ENCODE measurements at places on chromosomes 2 and 18.
A peak's percentile ranks its signal among the peaks of the same experiment; 100 is the strongest.

DNA sequence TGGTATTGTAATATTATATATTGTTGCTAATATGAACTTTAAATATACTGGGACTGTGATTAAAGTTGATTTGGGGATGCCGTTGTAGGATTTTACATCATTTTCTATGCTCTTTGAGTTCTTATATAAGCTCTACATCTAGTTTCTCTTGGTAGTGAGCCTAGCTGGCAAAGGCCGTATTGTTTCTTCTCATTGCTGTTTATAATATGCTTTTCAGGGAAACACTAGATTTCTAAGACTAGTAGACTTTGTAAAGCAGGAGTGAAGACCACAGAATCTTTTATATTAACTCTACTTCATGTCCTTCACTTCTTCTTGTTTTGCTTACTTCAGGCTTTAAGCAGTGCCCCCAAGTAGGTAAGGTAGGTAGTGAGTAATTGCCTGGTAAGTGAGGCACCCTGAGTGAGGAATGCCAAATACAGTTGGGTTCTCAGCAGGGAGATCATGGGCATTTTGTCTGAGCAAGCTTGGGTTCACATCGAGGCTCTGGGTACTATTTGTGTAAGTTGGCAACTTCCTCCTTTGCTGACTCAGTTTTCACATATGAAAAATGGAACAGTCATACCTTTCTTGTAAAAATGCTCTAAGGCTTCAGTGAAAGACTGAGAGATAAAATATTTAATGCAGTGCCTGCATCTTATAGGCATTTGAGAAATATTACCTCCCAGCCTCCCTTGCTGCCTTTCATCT, 96.4 kb downstream of the RNF144A start:
- peak; percentile 20 for DNase-seq

GRCh38 chr2:24878341-24878740, 41.7 kb downstream of the ADCY3 start:
- DNase-seq: no peak

GRCh38 chr2:29834624-29835023, 86.8 kb downstream of the ALK start:
- no peak for DNase-seq

DNA sequence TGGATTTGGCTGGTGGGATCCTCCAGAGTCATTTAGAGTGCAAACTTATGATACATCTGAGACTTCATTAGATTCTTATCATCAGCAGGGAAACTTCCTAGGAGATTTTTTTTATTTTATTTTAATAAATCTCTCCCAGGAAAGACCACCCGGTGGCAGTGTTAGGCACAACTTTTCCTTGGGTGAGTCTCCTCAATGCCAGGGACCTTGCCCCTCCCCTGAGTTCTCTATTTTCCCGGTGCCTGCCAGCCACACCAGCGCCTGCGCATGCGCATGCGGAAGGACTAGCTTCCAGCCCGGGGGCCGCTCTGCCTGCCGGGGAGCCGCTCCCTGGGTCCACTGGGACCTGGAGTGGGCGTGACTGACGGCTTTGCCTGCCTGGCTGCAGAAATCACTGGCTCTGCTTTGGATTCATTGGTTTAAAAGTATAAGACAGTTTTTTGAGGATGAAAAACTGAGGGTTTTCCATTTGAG, 86.6 kb downstream of the TMEM182 start:
- DNase-seq: peak; percentile 36

DNA sequence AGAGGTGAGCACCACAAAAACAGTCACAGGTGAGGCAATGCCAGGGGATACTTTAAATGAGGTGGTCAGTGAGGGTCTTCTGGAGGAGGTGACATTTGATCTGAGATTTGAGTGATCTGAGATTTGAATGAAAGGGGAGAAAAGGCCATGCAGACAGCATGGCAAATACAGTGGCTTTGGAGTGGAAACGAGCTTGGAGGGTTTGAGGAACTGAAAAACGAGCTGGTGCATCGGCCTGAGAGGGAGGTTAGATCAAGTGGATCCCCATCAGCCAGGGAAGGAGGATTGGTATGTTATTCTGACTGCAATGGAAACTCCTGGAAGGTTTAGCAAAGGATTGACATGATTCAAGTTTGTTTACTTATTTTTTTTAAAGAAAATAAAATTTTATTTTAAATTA, 245.1 kb downstream of the KCNS3 start:
- no peak for DNase-seq

DNA sequence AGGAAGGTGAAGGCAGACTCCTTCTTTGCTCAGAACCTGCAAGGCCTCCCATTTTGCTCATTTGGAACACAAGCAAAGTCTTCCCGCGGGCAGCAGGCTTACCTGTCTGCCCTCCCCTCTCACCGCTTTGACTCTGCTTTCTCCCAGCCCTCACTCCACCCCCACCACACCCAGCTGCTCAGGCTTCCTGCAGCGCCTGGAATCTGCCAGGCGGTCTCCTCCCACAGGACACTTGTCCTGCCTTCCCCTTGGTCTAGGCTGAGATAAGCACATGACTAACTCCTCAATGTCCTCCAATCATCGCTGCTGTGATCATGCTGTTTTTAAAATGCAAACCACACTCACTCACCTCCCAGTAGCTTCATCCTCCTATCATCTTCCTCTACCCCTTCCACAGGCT, 430.0 kb downstream of the ZNF516 start:
- DNase-seq: no peak

GRCh38 chr2:114294741-114295140, 147.7 kb upstream of the DPP10 start:
- DNase-seq: no peak

- peak; percentile 86 for DNase-seq
These were observed 19.2 kb downstream of the MOGAT1 start for GRCh38 chr2:222690564-222691200.

DNA sequence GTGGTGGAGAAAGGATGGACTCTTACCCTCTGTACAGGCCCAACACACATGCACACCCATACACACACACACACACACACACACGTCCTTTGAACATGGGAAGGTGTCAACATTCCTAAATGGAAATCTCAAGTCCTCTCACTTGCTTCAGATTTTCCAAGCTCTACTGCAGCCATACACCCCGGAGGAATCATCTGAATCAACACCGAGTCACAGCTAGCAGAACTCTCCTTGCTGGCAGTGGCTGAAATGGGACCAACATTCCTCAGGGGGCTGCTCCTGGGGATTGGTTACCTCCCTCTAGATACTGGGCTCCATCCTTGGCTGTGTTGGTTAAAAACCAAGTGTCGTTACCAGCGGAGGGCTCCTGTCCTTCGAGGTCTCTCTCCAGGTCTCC, 112.7 kb downstream of the BCL11A start:
- no peak for DNase-seq

GRCh38 chr2:37671009-37671815, at the start of gene CDC42EP3:
Gene CDC42EP3 (minus strand): TSS chr2:37671642. CDS start chr2:37646587, 25,055 bp downstream.
- DNase-seq: peak; percentile 36

- no peak for DNase-seq
These were observed 361 bp upstream of the HAT1 start for GRCh38 chr2:171921970-171922229.

GRCh38 chr2:20352230-20352578, 1.6 kb upstream of the PUM2 start:
- no peak for DNase-seq

DNA sequence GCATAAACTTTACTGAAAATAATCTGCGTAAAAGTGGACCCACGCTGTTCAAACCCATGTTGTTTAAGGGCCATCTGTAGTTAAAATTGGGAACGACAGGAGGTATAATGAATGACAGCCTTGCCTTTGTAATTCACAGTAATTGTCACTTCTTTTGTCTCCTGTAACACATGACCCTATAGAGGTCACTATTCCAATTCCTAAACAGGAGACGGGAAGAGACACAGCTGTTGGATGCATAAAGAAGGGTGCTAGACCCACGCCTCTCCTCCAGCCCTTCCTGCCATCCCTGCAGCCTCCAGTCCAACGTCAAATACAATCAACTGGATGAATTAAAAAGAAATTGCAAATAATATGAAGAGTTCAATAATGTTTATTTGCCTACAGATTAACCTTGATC, 63.1 kb upstream of the NFATC1 start:
- DNase-seq: no peak

DNA sequence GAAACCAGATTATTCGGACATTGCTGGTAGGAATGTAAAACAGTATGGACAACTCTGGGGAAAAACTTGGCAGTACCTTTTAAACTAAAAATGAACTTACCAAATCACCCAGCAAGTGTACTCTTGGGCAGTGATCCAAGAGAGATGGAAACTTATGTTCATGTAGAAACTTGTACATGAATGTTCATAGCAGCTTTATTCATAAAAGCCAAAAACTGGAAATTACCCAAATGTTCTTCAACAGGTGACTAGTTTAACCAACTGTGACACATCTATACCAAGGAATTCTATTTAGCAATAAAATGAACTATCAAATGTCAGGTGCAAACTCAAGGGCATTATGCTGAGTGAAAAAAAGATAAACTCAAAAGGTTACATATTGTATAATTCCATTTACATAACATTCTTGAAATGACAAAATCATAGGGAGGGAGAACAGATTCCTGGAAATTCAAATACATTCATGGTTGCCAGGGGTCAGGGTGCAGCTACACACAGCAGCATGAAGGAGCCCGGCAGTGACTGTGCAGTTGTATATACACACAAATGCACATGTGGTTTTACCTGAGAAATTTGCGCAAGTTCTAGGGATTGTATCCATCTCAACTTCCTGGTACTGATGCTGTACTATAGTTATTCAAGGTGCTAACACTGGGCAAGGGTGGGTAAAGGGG, 3.5 kb upstream of the RNU4ATAC start:
- no peak for DNase-seq

DNA sequence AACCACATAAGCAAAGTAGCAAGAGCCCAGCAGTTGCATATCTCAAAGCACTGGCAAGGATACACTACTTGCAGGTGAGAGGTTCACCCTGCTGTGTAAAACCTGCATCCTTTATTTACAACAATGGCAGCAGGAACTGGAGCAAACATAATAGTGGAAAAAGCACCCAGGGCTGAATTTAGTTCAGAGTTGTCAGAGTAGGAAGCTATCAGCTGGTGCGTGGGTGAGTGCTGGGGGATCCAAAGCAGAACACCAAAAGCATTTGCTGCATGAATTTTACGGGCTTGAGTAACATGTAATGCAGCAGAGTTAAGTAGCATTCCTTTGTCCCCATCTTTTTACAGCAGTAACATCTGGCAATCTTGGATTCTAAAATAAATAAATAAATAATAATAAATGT, 73.5 kb upstream of the SRD5A2 start:
- no peak for DNase-seq

GRCh38 chr18:62434798-62435197, 88.0 kb upstream of the ZCCHC2 start:
- DNase-seq: no peak

- DNase-seq: peak; percentile 52
These were observed at the start of gene ZNF516 for GRCh38 chr18:76495006-76495370. Gene ZNF516 (minus strand): TSS chr18:76495242. CDS start chr18:76443054, 52,188 bp downstream.

DNA sequence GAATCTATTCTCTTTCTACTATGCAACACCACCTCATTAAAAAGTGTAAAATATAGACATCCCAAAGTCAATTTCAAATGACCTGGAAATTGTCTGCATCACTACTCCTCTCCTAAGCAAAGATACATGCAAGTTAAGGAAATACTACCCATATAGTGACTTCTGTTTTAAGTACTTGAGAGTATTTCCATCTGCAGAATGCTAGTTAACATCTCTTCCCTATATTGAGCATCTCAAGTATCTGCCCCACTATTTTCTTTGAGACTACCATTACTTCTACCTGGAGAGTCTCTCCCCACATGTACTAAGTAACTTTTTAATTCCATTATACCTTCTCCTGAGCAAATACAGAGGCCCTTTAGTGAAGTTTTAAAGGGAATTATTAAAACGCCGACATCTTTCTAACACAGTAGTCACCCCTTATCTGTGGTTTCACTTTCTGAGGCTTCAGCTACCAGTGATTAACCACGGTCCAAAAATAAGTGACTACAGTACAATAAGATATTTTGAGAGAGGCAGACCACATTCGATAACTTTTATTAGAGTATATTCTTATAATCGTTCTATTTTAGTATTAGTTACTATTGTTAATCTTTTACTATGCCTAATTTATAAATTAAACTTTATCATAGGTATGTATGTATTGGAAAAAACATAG, 21.8 kb downstream of the CWC22 start:
- DNase-seq: no peak

- DNase-seq: no peak
These were observed 1.5 kb downstream of the GDF7 start for GRCh38 chr2:20668451-20668850.

DNA sequence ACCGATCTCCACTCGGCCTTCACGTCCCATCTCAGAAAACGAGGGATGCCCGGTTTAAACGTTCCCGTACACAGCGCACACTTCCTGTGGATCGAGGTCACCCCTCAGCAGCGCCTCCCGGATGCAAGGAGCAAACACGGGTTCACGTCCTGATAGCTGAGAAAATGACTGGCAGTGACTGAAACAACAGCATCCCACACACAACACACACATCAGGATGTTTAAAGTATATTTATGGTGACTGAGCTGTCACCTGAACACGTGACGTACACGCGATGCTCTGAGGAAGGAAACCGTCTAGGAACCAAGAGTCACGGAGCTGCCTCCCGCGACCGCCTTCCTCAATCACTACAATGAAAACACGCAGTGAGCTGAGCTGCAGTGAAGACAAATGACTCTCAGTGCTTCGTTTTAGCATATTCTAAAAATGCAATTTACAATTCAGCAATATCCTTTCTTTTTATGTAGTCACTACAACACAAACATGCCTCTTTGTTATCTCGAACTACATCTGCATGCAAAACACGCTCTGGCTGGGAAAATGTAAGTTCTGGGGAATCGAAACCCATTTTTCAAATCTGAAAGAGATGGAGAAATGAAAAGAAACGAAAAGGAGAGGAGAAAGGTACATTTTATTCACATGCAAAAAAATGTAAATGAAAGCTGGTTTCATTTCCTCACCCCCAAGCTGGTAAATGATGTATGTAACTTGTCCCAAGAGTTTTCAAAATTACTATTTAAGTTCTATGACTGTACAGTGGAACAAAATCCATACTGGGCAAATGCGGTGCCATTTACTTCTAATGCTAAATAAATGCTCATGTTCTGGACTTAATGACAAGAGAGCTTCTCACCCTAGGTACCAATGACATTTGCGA, 19.8 kb downstream of the HDAC4 start:
- DNase-seq: peak; percentile 91

DNA sequence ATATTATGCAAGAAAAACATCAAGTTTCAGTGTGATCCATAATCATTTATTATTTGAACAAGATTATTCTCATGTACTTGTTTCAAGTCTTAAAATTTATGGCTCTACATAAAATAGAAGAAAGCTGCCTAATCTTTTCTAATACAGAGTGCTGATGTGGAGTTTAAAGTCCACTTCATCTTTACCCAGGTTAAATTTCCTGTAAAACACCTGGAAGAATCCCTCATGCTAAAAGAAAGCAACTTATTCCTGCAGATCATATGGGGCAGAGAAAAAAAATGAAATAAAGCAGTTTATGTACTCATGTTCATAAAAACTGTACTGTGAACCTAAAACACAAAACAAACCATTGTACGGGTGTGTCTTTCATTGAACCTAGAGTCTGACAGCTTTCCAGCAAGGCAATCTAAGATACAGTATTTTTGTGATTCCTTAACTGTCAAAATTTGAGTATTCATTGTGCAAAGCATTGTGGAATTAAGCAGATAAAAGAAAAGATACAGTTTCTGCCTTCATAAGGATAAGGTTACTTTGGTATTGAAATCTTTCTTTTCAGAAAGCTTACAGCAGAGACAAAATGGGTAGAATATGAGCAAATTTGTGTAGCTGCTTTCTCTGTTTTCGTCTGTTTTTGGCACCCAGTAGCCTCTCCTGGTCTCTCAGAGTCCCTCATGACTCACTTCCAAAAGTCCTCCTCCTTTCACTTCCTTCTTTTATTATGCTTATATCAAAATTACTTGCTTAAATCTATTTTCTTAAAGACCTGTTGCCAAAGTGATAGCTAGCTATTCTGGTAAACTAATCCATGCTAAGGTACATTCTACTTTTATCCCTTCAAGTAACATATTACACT, 26.9 kb upstream of the GLS start:
- peak; percentile 18 for DNase-seq
